ENCODE measurements at places on chromosomes 5 and 9.

DNA sequence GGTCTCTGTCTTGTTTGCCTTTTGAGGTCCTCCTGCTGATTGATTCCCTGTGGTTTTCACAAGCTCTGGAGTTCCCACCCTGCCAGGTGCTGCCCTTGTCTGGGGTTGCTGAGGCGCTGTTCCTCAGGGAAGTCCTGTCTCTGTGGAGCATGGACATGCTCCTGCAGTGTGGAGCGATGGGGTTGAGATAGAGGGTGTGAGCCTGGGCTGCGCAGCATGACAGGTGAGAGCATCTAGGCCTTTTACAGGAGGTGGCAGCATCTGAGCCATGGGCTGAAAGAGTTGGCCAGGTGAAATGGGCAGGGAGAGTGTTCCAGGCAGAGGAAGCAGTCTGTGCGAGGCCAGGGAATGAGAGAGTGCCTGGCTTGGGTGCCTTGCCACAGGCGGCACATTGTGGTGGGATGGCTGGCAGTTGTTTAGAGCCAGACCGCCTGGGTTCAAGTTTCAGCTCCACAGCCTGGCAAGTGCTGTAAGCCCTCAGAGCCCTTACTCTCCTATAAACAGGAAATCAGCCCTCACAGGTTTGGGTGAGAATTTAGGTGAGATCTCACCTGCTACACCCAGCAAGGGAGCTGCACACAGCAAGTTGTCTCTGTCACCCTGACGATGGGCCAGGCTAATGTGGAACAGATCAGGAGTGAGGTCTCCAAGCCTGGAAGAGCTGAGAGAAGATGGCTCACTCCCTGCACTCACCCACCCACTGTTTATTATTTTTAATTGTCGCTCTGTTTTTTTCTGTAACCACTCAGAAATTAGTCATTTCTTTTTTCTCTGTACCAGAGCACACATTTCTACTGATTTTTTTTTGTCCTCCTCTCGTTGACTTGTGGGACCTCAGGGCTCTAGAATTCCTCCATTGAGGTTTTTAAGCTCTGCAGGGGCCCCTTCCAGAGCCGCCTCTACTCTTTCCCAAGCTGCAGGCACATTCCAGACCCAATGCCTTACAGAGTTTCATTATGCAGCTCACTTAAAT, 19.6 kb downstream of the TCOF1 start:
- no peak for DNase-seq

- DNase-seq: no peak
These were observed 40.6 kb downstream of the ACTL7B start for GRCh38 chr9:108815156-108815555.

DNA sequence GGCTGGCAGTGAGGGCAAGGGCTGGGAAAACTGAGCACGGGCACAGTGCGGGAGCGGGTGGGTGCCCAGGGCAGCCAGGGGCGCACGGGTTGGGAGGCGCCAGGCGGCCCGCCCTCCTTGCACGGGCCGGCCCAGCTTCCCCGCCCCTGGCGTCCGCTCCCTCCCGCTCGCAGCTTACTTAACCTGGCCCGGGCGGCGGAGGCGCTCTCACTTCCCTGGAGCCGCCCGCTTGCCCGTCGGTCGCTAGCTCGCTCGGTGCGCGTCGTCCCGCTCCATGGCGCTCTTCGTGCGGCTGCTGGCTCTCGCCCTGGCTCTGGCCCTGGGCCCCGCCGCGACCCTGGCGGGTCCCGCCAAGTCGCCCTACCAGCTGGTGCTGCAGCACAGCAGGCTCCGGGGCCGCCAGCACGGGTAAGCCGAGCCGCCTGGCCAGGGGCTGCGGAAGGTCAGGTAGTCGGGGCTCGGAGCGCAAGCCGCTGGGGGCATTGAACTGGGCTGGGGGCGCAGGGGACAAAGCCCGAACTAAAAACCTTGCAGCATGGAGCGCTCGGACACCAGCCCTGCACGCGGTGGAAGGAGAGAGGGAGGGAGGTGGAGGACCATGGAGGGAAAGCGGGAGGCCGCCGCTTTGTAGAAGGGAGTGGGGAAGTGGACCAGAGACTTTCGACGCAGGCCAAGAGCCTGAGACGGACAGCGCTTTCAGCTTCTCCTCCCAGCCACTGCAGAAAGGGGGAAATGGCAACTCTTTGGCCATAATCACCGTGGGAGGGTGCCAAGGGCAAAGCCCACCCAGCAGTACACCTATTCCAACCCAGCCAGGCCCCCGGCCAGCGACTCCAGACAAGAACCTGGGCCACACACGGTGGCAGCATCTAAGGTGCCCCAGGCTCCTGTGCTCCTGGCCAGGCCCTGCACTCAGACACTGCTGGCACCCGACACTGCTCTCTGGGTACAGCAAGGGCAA, at the start of gene TGFBI:
Gene TGFBI, plus strand, starts transcription at position 207 of the 961 bp plus-strand sequence. Its CDS starts 68 bp downstream, at position 275.
- no peak for DNase-seq

DNA sequence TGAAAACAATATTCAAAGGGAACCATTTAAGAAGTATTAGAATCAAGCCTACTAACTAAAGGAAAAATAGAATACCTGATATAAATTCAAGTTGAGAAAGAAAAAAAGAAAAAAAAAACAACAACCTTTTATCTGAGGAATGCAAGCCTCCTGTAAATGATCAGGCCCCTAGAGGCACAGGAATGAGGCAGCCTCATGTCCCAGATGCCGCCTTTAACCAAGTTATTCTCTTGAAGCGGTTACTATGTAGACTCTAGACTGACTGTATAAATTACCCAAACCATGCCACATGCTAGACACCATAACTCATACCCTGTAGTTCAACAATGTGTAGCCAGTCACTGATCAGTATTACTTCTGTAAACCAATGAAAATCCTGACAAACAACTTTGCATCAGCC, 929.6 kb downstream of the TAF11L14 start:
- no peak for DNase-seq

DNA sequence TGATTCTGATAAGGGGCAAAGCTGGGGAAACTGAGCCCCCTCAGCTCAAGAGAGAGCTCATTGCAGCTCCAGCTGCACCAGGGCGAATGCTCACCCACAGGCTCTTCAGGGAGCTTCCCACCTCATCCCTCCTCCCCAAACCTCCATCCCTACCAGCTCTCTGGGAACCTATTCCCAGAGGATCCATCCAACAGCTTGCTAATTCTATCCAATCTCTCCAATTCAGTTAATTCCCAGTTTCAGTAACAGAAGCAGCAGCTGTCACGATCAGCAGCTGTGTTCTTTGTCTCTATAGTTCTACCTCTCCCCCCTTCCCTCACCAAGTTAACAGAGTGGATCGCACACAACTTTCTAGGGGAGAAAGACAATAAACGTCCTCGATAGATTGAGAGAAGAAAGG, 135.5 kb upstream of the EFNA5 start:
- DNase-seq: no peak

GRCh38 chr5:169860585-169860984, 119.7 kb downstream of the INSYN2B start:
- no peak for DNase-seq

DNA sequence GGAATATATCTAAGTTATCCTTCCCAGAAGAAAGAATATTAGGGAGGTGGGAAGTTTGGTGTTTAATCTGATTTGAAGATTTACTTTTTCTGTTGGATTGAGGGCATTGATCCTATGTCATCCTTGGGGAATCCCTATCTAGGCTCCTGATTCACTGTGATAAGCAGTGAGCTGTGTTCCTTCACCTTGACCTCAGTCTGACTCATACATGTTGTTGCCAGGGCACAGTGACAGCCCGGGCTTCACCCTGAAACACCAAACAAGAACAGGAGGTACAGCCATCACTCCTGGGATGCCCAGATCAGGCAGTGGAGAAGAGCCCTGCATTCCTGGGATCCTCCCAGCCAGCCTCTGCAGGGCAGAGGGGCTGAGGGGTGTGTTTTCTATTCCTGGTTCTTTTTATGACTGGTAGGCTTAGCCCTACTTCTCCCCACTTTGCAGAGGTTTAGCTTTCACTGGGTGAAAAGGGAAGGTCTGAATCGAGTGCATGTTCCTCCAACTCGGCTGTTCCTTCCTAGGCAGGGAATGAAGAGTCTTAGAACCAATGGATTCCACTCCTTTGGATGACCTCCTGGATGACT, 3.1 kb upstream of the FAM53C start:
- no peak for DNase-seq

DNA sequence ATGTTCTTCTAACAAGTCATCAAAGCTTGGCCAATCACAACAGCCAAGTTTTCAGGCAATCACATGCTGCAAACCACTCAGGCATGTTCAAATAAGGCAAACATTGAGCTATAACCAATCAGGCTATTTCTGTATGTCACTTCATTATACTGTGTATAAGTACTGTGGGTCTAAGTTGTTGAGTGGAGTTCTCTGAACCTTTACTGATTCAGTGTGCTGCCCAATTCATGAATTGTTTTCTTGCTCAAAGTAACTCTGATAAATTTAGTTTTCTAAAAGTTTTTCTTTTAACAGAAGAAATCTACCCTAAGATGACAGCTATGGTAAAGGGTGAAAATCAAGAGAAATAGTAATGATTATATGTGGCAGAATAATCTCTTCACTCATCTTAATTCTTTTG, 805.4 kb upstream of the NUDT12 start:
- DNase-seq: no peak

- DNase-seq: no peak
These were observed 279.4 kb downstream of the CDH10 start for GRCh38 chr5:24365406-24365805.

Data from activated CD4-positive, alpha-beta T cell treated with anti-CD3 and anti-CD28 coated beads, Interleukin-2, amount 10 ng/mL, durations not matched to agents 7 days and 5 days (primary cell).